NCI-H1694 treated with DMSO at 0.1 percent for 48 hours (cell line): ENCODE measurements at places on chromosomes 6 and 20.

GRCh38 chr6:14228571-14228970 is 111.0 kb downstream of the CD83 start:
- DNase-seq = no peak

GRCh38 chr6:37648465-37649330 is 49.0 kb downstream of the MDGA1 start:
- DNase-seq = no peak

DNA sequence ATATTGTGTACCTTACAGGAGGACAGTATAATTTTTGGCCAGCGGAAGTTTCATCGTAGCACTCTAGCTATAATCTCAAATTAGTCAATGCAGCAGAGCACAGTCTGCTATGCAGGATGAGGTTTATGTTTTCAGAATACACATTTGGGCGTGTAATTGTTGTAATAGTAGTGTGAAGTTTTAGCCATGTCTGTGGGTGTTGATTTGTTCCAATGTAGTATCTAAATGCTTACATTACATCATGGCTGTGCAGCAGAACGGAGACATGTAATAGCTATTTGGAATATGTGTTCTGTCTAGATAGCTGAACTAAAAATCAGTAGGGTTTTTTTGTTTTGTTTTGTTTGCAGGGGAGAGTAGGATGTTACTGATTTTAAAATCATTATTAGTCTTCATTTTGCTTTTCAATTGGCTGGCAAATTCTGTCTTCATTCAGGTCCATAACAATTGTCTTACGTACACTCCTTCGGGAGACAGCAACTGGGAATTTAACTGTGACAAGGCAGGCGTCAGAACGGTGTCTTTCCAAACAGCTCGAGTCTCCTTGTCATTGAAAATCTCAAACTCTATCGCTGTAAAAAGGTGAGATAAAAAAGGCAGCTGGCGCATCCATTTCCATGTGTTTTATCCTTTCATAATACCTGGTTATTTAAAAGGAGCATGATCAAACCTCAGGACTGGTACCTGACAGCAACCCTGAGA is 65.1 kb upstream of the CDH4 start:
- peak; percentile 92 for DNase-seq

GRCh38 chr6:12137480-12137879 is 125.4 kb downstream of the HIVEP1 start:
- DNase-seq = no peak

GRCh38 chr6:21596949-21597682 is 3.6 kb downstream of the SOX4 start:
- peak; percentile 65 for DNase-seq

DNA sequence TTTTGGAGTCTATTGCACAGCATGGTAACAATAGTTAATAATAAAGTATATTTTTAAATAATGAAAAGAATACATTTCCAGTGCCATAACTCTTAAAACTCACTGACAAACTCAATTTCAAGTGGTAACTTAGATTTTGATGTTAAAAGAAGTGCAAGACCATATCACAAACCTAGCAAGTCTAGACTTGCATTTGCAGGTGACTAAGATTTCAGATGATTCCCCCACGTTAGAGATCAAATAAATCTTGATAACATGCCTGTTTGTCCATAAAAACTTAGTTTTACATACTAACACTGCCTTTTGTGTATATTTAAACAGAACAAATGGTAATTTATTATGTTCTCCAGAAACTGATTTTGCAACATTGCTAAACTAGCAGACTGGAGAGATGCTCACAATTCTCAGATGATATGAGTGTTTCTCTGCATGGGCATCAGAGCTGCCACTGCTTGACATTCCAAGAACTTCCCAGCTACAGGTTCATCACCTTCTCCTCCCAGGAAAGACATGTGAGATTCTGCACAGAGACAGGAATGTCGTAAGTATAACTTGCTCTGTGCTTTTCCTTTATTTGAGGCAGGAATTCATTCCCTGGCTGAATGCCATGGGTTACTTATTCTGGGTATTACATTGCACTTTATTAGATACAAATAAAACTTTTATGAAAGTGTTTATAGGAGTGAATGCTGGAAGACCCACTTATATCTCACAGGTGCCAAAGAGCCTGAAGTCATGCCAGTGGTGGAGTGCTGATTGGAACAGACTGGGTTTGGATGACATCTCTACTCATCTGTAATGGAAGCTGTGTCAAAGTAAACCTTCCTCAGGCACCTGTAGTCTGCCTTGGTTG is 160.2 kb upstream of the FOXA2 start:
- DNase-seq = no peak

- DNase-seq = no peak
These were observed 92.9 kb downstream of the SHLD1 start for GRCh38 chr20:5843054-5843592.

DNA sequence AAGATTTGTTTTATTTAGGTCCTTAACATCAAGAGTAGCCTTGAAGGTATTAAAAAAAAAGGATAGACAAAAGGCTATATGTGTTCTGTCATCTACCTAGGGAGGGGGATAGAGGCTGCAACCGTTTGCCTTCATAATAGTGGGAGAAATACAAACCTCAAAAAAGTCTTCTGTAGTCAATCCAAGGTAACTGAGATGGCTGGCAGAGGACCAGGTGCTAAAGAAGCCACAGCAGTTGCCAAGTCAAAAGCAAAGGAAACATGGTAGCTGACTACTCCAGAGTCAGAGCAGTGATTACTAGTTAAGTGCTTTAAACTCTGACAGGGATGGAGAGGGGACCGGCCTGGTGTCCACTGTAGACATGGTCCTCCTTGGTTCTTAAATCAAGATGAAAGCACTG is 249.4 kb downstream of the PTPRK start:
- no peak for DNase-seq

GRCh38 chr6:129980821-129981220 is 37.6 kb upstream of the L3MBTL3 start:
- no peak for DNase-seq
